ENCODE measurements at places on chromosomes 16 and 17.

- peak; percentile 38 for DNase-seq
Measured at GRCh38 chr17:9020824-9021157, 519 bp upstream of the NTN1 start.

GRCh38 chr16:49335828-49336227 is 37.8 kb upstream of the C16orf78 start:
- no peak for DNase-seq

DNA sequence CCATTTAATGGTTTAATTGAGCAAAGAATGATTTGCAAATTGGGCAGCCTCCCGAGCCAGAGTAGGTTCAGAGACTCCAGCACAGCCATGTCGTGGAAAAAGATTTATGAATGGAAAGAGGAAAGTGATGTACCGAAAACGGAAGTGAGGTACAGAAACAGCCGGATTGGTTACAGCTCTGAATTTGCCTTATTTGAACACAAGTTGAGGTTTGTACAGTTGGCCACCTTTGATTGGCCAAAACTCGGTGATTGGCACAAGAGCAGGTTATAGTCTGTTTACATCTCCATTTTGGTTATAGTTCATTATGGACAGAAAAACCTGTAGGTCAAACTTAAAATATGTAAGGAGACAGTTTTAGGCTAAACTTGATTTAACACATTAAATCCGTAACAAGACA is 44.5 kb downstream of the TENT4B start:
- no peak for DNase-seq

GRCh38 chr16:26765087-26765486 is 301.6 kb upstream of the C16orf82 start:
- peak; percentile 22 for DNase-seq

DNA sequence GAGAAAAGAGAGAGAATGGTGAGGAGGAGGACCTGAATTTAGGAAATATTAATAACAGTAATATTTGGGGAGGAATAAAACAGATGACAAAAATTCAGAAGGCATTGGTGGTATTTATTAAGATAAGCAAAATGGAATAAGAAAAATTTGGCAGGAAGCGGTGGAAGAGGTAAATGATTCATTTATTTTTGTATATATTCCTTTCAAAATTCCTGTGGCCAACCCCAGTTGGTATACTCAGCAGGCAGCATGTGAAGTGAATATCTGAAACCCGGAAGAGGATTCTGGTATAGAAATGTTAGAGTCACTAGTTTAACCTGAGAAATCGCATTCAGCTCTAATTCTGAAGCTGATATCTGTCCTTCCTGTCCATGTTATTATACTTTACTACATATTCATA is 792.0 kb downstream of the KCNJ2 start:
- no peak for DNase-seq

- DNase-seq: peak; percentile 21
Measured at GRCh38 chr17:70171159-70171558, 1.8 kb downstream of the KCNJ2 start.

- DNase-seq: no peak
Measured at GRCh38 chr16:29117631-29118030, 132.8 kb downstream of the LAT start.

DNA sequence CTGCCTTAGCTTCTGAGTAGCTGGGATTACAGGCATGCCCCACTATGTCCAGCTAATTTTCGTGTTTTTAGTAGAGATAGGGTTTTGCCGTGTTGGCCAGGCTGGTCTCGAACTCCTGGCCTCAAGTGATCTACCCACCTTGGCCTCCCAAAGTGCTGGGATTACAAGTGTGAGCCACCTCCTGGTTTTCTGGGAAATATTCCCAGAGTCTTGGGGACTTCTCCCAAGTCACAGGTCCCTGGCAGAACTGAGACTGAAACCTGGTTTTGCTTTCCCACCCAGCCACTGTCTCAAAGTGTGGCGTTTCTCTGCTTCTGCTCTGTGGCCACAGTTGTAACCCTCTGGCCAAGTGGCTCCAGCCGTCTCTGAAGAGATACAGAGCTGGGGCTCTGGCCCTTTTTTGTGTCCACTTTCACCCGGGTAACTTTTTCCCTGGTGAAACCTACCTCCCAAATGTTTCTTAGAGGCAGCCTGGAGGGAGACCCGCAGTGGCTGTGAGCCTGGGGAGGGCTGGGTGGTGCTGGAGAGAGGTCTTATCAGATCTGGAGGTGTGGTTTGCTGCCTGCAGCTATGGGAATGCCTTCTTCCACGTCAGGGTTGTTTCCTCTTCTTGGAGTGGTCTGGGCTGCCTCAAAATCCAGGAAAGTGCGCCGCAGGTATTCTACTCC is 5.1 kb downstream of the KSR1 start:
- DNase-seq: no peak

DNA sequence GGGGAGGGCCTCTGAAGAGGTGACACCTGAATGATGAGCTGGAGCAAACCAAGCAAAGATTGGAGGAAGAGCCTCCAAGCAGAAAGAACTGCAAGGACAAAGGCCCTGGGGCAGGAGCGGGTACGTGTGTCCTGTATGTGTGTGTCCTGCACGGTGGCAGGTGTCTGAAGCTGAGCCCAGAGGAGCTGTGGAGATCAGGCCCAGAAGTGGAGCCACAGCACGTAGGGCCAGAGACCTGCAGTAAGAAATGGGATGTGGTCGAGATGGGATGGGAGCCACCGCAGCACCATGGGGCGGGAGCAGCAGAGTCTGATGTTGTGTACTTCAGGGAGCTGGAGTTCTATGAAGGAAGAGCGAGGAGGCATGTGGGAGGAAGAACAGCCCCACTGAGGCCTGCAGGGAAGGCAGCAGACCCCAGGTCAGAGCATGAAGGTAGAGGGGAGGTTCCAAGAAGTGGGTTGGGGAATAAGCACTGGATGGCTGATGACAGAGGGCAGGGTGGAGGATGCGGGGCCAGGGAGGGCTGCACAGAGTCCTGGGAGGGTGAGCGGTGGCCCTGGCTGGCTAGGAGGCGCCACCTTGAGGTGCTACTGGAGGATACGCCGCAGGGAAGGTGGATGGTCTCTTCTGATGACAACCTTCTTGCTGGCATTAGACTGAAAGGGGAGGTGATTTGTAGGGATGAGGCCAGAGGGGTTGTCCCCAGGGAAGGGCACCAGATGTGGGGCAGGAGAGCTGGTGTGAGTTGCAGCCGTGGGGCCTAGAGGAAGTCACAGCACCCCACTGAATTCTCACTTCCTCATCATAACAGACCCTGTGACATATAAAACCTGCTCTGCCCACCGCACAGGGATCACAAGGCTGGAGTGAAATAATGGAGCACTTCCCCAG is 10.6 kb upstream of the CETP start:
- DNase-seq: peak; percentile 82

DNA sequence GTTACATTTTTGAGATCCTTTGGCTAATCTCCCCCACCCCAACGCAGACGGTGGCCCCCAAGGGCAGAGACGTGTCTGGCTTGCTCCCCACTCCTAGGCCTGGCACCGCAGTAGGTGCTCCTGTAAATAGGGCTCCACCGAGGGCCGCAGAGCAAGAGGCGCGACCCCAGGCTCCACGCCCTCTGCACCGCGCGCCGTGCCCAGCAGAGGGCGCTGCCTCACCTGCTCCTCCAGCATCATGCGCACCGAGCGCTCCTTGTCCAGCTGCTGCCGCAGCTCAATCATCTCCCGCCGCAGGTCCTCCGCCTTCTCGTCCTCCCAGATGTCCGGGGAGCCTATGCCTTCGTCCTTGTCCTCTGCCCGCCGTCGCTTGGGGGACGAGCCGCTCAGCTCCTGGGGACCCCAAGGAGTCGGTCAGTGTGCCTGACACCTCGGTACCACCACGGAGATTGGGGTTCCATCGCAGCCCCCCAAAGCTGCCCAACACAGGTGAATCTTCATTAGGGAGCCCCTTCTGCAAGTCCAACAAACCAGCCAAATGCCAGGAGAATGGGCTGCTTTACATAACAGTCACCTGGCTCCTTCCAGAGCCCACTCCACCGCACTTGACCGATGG is 11.2 kb downstream of the TFAP4 start:
- peak; percentile 86 for DNase-seq

DNA sequence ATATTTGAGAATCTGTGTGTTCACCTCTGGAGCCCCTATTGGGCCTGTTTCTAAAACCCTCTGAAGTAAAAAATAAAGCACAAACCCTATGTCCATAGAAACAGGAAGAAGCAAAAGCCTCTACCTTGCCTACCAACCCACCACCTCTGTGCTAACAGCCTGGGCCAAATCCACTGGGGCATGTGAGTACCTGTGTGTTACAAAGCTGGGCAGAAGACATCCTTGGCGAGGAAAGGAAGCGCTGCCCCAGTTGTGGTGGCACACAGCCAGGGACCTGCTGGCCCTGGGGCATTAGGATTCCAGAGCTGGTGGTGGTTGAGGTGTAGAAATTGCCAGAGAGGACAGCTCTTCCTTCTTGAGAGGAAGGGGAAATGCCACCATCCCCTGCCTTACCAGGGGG is 30.0 kb downstream of the MYO18A start:
- DNase-seq: no peak

DNA sequence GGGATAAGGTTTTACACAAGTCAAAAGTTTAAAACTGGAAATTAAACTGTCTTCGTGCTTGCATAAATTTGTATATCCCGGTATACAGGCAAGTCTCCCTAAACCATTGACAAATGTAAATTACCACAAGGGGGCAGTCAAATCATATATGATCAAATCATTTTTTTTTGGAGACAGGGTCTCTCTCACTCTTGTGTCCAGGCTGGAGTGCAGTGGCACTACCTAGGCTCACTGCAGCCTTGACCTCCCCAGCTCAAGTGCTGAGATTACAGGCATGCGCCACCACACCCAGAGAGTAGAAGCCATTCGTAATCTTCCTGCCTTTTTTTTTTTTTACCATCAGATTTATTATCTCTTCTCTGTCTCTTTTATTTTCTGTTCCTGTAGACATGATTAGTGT is 18.5 kb downstream of the TOP2A start:
- DNase-seq: peak; percentile 73

DNA sequence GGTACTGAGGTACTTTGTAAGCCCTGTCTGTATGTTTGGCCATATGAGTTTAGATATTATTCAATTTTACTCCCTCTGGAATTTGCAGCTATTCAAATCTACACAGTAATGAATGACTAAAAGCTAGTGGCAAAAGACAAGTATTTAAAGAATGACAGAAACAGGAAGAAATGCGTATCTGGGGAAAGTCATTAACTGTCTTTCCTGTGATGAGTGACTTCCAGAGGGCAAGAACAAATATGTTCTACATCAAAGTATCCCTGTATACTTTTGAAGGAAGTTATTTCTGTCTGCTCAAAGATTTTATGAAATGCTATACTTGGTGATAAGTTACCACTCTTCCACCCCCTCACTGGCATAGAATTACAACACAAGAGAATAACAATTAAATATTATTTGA is 489.3 kb upstream of the SOX9 start:
- DNase-seq: no peak

GRCh38 chr16:29926711-29927052 is 656 bp upstream of the KCTD13 start:
- peak; percentile 33 for DNase-seq

- no peak for DNase-seq
Measured at GRCh38 chr17:67534941-67535340, 157.9 kb downstream of the PITPNC1 start.

DNA sequence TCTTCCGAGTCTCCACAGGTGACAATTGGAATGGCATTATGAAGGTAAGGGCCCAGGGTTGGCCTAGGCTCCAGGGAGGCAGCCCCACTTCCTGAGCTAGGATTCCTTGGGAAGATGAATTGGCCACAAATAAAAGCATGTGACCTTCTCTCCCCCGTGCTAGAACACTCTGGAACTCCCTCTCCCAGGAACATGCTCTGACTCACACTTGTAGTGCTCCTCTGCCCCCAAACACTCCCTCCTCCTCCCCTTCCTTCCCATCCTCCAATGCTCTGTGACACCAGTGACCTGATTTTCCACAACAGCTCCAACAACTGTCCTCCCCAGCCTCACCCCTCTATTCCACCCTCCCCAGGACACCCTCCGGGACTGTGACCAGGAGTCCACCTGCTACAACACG is 16.4 kb upstream of the ABCC3 start:
- no peak for DNase-seq

DNA sequence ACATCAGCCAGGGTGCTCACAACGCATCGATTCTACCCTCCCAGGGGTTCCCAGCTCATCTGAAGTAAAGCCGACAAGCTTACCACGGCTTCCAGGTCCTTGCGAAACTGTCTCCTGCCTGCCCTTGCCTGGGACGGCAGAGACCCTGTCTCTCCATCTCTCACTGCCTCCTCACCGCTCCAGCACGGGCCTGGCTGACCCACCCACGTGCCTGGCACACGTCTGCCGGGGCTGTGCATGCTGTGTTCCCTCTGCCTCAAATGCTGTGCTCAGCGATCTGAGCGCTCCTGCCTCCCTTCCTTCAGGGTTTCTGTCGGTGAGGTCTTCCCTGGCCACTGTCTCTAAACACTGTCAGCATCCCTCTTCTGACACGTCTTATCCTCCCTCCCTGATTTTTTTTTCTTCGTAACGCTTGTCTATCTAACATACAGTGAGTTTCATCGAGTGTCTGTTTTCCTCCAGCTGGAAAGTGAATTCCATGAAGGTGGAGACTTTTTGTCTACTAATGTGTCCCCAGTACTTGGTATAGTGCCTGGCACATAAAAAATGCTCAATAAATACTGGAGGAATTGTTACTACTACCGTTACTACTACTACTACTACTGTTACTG is 208.4 kb downstream of the IRF8 start:
- DNase-seq: no peak

GRCh38 chr17:71437166-71437565 is 683.7 kb upstream of the SOX9 start:
- no peak for DNase-seq

GRCh38 chr16:29111421-29111820 is 126.6 kb downstream of the LAT start:
- no peak for DNase-seq

GRCh38 chr17:82333279-82334171 is at the start of gene SECTM1:
Gene SECTM1 (minus strand): TSS chr17:82333766. CDS start chr17:82327240, 6,526 bp downstream.
- peak; percentile 71 for DNase-seq

DNA sequence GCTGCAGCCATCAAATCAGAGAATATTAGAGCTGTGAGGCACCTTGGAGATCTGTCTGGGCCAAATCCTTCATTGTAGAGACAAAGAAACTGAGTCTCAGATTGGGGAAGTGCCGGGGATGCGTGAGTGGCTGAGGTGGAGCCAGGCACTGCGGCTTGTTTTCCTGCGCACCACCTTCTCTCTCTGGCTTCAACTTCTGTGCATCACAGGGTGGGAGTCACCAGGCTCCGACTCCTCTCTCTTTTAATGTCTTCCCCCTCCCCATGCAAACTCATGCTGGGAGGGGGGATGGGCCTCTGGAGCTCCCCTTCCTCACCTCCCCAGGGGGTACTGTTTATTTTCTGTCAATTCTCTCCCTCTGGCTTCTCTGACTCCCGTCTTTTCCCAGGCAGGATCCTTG is 8.7 kb upstream of the ETV4 start:
- peak; percentile 53 for DNase-seq

DNA sequence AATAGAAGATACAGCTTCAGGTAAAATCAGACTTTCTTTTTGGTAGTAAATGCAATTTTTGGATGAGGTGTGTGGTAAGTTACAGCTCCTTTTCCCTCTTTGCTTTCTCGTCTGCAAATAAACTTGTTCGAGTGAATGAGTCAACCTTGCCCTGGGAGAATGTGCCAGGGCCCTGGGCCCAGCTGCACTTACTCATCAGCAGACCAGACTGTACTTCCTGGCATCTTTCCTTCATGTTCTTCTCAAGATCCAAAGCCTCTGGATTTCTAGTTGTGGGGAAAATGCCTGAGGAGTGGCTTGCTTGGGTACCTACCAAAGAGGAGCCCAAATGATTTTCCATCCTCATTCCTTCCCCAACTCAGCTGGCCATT is 5.4 kb upstream of the G6PC1 start:
- no peak for DNase-seq

GRCh38 chr16:17451843-17452242 is 18.9 kb downstream of the XYLT1 start:
- DNase-seq: no peak

All from GM23338 (cell line).